NCI-H1436 treated with DMSO at 0.1 percent for 48 hours (cell line): ENCODE measurements at places on chromosomes 2 and 18.

DNA sequence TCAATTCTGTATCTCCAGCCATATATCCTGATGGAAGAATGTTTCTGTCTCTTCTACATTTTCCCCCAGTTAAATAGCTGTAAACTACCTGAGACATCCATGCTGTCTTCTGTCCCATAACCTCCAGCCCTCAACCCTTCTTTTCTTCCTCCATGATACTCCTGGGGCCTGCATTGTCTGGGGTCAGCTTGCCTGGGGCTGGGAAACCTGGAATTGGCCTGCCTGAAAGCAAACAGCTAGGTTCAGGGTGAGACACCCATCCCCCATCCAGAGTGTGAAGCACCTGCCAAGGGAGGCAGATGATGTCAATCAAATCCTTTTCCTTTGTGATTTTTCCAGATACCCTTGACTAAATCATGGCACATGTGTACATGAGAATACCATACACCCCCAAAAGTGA lies 313.7 kb upstream of the MGAT5 start:
- DNase-seq = no peak

- DNase-seq = no peak
Measured at GRCh38 chr2:167509586-167509985, 621.3 kb downstream of the XIRP2 start.

DNA sequence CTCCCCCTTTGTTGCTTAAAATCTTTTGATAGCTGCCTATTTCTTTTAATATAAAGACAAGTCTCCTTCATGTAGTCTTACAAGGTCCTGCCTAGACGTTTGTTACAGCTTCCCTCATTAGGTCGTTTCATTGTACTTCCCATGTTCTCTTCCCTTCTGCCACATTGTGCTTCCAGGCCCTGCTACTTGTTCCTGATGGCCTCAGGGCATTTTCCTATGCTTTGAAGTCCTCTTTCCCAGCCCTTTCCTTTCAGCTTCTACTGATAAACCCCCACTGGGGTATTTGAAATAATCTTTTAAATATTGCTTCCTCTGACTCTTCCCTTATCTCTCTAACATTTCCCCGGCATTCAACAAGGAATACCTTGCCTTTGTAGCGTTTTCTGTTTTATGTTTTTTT lies 67.4 kb downstream of the UBE2E3 start:
- DNase-seq = no peak

DNA sequence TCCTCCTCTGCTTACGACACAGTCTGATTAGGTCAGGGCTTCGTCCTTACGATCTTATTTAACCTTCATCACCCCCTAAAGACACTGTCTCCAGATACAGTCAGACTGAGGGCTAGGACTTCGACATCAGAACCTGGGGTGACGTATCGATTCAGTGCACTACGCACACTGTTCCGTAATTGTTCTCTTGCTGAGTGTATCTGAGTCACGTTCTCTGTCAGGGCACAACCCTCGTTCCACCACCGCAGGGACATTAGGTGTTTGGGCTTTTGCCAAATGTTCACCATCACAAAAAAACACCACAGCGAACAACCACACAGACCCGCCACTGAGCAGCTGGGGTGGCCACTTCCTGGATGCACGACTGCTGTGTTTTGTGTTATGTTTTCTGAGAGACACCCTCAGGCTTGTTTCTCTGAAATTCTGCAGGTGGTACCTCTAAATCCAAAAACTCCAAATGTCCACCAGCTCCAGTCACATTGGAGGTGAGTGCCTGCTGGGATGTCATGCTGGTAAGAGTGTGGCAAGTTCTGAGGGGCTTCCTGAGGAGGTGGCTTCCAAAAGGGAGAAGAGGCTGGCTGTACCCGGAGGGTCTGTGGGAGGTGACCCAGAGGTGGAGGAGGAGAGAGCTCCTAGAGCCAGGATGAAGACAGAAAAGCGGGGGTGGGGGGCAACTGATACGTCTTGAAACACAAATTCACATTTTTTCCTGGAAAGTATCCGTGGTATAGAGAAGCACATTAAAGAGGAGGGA lies 66.6 kb downstream of the ADNP2 start:
- DNase-seq = no peak

GRCh38 chr2:111185361-111186022 lies 64.8 kb downstream of the BCL2L11 start:
- peak; percentile 27 for DNase-seq

DNA sequence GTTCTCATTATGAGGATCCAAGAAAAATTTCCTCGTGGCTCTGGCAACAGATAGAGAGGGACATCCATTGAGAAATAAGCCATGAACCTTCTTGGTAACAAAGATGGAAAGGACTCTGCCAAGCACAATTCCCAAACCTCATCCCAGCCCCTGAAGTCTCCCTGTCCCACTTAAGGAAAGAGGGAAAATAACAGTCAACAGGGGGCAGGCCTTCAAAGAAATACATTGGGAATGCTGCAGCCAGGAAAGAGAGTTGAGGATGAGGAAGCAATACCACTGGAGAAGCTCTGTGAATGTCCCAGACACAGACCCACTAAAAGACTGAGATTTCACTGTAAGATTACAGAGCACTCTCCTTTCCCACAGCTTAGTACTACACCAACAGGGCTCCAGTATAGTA lies 93.2 kb downstream of the CD226 start:
- DNase-seq = no peak

DNA sequence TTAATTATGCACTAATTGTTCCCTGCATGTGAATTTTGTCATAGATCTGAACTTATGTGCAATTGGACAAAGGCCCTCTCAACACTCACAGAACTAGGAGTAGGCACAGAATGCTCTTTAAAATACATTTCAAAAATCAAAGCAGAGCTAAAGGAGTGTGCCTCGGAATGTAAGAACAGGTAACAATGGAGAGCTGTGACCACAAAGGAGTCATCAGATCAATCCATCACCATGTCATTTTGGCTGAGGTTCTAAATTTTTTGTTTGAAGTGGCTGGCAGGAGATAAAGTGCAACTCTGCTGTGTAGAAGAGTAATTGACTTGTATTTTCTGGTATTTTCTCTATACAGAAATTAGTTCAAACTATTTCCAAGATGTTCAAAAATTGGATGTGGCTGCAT lies 155.4 kb downstream of the NRP2 start:
- no peak for DNase-seq

GRCh38 chr2:186623084-186623483 lies 33.2 kb downstream of the ITGAV start:
- no peak for DNase-seq

- no peak for DNase-seq
Measured at GRCh38 chr2:104834431-104835153, 19.3 kb upstream of the POU3F3 start.

GRCh38 chr18:13374096-13374467 lies 155.5 kb downstream of the LDLRAD4 start:
- DNase-seq = no peak

- no peak for DNase-seq
Measured at GRCh38 chr2:197216361-197216979, 94.1 kb downstream of the ANKRD44 start.

- DNase-seq = no peak
Measured at GRCh38 chr2:185284696-185285095, 453.9 kb upstream of the FSIP2 start.

GRCh38 chr2:48545244-48545643 lies 15.3 kb downstream of the STON1 start:
- no peak for DNase-seq

- no peak for DNase-seq
Measured at GRCh38 chr18:10062302-10063300, 148.8 kb downstream of the VAPA start.

DNA sequence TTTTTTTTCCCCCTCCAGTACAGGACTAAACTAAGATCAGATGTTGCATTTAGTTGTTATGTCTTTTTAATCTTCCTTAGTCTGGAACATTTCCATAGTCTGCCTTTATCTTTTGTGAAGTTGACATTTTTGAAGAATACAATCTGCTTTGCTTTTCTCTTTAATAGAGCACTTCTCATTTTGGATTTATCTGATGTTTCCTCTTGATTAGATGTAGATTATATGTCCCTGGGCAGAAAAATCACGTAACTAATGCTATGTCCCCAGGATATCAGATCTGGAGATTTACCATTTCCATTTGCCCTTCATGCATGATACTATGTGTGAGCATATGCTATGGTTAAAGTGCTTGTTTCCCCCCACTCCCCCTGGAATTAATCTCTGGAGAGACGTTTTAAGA lies 6.2 kb downstream of the ZNF638 start:
- DNase-seq = no peak

DNA sequence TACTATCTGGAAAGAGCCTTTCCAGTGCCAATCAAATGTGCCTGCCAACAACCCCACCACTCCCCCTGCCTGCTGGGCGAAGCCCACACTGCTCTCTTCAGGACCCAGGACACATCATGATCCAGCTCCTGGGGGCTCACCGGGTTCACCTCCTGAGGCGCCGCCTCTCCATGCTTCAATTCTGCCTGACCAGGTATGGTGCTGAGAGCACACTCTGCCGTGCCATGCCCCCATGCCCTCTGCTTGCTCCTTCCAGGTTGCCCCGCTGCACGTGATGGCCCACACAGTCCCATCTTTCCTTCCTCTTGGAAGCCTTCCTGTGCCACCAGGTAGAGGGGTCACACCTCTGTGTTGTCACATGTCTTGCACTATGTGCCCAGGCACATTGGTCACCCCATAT lies 47.5 kb downstream of the ASB18 start:
- DNase-seq = no peak

DNA sequence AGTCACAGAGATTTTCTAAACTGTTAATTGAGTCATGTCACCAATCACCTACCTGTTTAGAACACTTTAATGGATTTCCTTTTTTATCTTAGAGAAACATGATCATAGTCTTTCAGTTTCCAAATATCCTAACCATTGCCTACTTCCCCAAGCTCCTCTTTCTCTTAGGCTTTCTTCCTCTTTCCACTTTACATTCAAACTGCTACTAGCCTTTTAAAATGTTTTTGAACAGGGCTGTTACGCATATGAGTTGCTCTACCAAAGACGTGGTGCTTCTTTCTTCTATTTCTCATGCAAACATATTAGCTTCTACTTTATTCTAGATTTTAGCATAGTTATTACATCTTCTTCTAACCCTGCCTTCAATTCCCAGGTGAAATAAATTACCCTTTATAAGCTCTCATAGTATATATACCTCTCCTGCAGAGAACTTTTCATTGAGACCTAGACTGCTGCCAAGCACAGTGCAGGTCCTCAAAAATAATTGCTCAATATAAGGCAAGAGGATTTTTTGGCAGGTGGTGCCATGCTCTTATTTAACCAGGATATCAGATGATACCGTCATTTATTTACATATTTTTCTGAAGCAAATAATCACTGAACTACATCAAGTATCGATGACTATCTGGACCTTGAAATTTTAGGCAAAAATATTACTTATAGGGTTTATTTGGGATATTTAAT lies 937.1 kb downstream of the TSN start:
- DNase-seq = peak; percentile 77

DNA sequence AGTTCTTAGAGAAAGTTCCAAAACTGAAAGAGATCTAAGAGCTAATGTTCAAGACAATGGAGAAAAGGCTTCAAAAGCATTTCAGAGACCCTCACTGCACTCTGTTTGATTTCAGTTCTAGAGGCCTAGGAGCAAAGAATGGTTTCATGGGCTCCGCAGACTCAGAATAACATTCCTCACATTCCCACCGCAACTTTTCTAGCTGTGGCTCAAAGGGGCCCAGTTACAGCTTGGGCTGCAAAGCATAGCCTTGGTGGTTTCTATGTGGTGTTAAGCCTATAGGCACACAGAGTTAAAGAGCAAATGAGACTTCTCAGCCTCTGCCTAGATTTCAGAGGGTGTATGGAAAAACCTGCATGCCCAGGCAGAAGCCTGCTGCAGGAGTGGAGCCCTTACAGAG lies 73.0 kb downstream of the FSIP2 start:
- no peak for DNase-seq

- no peak for DNase-seq
Measured at GRCh38 chr2:146003337-146003736, 1483.4 kb upstream of the ZEB2 start.

GRCh38 chr2:162118166-162119031 lies 33.6 kb downstream of the GCG start:
- DNase-seq = no peak

GRCh38 chr2:12773586-12774394 lies 57.1 kb downstream of the TRIB2 start:
- no peak for DNase-seq

DNA sequence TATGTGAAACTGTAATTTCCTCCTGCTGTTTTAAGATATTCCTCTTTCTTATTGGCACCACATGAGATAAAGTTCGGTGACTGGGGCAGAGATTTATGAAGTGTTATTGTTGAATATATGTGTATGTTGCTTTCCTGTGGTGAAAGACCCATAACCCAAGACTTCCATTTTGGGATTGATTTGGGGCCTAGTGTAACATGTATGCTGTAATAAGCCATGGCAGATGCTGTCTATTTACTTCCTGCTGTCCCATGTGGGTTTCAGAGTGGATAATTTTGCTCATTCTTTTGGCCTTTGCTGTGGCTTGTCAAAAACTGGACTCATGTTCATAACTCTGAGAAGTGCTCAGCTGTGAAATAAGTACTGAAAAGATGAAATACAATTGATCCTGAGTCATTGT lies 10.8 kb upstream of the MYO1B start:
- no peak for DNase-seq

- no peak for DNase-seq
Measured at GRCh38 chr2:237222601-237223041, 136.9 kb downstream of the COPS8 start.

DNA sequence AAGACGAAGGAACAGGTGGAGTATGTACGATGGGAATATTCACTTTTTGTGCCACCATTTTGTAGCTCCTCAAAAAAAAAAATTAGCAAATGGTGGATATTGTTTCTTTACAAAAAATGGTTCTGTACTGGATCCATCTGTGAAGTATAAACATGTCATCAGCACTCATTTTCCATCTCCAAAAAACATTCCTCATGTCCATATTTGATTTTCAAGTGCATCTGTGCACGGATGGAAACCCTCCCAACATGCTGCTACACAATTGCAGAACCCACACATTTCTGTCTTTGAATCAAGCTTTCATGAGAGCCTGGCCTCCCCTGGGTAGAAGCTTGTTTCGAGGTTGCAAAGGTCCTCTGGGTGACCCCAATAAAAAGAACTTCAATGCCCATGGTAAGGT lies 59.6 kb upstream of the ZEB2 start:
- no peak for DNase-seq

GRCh38 chr2:238403632-238404405 lies 22.9 kb upstream of the ASB1 start:
- DNase-seq = no peak

DNA sequence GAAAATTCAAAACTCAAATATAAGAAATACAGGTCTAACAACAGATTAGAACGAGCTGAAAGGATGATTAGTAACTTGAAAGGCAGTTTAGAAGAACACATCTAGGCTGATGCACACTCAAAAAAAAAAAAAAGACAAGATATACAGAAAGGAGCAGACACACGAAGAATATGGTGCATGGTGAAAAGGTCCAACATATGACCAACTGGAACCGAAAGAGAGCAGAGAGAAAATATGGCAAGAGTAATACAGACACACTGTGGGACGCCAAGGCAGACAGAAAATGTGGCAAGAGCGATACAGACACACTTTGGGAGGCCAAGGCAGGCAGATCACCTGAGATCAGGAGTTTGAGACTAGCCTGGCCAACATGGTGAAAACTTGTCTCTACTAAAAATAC lies 39.8 kb downstream of the NDUFA10 start:
- DNase-seq = no peak

GRCh38 chr2:22880161-22880560 lies 504.8 kb upstream of the KLHL29 start:
- no peak for DNase-seq

- no peak for DNase-seq
Measured at GRCh38 chr18:13357289-13357688, 138.7 kb downstream of the LDLRAD4 start.
